T-helper 17 cell (primary cell): ENCODE measurements at places on chromosomes 5 and 9.

DNA sequence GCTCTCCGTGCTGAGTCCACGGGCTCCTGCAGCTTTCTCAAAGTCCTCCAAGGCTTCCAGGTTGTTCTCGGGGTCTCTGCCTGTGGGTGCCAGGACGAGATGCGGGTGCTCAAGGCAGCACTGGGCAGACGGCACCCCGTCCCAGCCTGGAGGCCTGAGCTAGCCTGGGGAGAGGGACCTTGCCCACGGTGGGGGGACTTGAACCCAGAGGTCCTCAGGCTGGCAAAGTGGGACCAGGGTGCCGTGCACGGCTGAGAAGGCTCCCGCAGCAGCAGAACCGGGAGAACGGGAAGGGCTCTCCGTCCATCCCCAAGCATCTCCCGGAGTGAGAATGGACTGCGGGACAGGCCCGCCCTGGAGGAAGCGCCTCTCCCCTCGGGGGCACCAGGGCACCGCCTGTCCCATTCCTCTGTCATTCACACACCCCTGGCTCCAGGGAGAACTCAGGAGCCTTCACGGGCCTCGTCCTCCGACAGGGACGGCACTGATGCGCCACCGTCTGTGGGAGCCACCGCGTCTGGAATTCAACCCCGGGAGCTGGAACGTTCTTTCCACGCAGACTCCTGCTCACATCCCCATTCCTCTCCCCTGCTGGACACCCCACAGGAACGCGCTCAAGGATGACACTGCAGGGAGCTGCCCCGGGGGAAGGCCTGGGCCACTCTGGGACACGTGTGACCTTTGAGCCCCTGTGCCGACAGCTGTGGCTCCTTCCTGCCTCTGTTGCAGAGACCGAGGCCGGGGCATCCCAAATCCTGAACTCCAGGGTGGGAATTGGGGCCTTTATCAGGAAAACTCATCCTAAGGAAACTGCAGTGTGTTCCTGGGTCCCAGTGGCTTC, 16.3 kb upstream of the OBP2B start:
- no peak for DNase-seq

DNA sequence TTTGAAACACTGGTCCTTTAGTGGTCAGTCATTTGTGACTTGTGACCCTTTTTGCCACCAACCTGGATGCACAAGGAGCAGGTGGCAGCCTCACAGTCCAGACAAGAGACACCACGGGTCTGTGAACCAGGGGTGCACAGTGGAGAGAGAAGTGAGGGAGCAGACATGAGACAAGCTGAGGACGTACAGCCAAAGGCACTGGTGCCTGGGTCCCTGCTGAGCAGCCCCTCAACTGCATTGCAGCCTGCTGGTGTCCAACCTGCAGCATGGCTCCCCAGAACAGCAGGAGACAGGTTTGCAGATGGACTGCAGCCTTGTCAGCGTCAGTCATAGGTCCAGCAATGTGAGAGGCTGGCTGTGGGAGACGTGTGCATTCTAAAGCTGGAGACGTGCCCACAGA, 124.2 kb upstream of the FSTL4 start:
- no peak for DNase-seq

- no peak for DNase-seq
These were observed at the start of gene OR2Y1 for GRCh38 chr5:180739958-180740357. TSS of gene OR2Y1 (minus strand) at chr5:180740058. CDS start at chr5:180740058, 0 bp downstream.

GRCh38 chr5:170277867-170278281, 19.7 kb downstream of the LCP2 start:
- no peak for DNase-seq

DNA sequence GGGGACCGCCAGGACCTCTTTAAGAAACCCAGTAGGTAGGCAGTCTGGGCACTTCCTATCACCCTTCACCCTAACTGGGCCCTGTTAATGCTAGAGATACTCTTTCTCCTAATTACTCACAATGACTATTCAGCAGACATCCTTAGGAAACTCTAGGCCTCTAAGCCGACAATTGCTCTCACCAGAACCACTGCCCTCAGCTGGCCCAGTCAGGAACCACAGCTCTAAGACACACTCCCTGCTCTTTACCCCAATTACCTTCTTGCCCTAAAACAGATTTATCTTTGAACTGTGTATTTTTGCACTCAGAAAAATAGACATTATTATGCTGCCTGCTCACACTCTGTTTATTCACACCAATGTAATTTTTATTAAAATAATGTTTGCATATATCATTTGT, 432.6 kb upstream of the SLC30A5 start:
- DNase-seq: no peak

DNA sequence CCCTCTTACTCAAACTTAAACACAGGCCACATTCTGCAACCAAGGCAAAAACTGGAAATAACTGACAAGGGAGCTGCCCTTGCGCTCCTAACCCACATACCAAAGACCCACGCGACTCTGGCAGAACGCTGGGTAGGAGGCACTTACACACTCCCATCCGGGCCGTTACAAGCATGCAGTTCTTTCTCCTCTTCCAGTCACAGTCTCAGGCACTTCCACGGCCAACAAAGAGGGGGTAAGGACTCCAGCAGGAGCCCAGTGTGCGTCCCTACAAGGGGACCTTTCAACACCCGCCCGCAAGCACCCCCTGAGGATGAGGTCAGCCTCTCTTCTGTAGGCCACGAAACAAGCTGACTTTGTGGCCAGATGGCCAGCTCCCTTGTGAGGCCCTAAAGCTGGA, 57.4 kb downstream of the SERINC5 start:
- no peak for DNase-seq

DNA sequence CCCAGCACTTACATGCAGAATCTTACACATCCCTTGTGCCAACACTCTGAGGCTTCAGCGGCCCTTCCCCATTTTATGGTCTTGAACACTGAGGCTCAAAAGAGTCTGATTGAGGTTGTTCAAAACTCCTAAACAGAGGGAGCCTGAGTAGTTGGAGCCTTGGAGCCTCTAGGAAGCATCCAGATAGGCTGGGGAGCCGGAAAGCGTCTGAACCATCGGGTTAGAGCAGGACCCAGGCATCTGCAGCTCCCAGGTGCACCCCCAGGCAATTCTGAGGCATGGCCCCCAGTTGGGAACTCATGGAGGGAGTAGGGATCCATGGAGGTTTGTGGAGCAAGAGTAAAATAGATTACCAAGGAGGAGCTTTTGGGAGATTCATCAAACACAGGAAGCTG, 3.8 kb downstream of the OLFML2A start:
- DNase-seq: no peak

- no peak for DNase-seq
These were observed 1.5 kb upstream of the ZFR start for GRCh38 chr5:32445831-32446614.

- DNase-seq: no peak
These were observed 18.9 kb upstream of the RASEF start for GRCh38 chr9:83081846-83082245.

DNA sequence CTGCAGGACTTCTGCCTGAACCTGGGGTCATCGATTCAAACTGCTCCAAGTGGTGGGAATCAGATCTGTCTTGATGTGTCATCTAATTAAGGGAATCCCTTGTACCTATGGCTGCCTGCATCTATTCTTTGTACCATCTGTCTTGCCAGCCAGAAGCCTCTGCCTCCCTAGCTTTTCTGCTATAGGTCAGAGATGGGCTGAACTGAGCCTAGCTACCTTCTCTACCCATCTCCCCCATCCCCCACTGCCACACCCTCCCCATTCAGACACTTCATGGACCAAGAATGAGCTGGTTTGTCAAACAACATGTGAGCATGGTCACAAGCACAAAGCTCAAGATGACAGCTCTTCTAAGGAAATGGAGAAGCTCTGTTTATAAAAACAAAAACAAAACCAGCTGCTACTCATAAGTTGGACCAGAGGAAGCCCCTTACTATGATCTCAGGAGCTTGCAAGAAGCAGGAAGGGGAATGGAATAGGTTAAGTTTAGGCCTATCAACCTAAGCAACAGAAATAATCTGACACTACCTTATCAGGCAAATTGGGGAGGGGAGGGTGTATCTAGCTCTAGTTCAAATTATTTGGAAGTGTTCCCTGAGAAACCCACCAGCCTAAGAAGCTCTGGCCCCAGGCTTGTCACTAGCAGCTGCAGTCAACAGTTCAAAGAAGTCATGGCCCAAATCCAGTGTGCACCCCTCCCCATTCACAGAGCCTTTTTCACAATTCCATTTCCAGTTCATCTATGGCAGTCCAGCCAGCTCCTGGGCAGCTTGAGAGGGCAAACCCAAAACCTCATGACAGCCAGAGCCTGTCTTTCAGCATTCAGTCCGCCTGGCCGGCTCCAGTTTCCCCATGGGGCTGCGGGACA, 29.9 kb downstream of the SKP1 start:
- no peak for DNase-seq

GRCh38 chr9:26176628-26177027, 498.4 kb upstream of the TUSC1 start:
- no peak for DNase-seq

- DNase-seq: no peak
These were observed 786 bp downstream of the PCDHB5 start for GRCh38 chr5:141135718-141136266.

- no peak for DNase-seq
These were observed 29.4 kb upstream of the MED10 start for GRCh38 chr5:6407558-6408259.

GRCh38 chr5:149605998-149606724, 24.9 kb downstream of the ARHGEF37 start:
- DNase-seq: no peak

GRCh38 chr5:14339468-14339867, 196.3 kb downstream of the TRIO start:
- no peak for DNase-seq

GRCh38 chr5:33300209-33300742, 140.5 kb upstream of the TARS1 start:
- DNase-seq: no peak

DNA sequence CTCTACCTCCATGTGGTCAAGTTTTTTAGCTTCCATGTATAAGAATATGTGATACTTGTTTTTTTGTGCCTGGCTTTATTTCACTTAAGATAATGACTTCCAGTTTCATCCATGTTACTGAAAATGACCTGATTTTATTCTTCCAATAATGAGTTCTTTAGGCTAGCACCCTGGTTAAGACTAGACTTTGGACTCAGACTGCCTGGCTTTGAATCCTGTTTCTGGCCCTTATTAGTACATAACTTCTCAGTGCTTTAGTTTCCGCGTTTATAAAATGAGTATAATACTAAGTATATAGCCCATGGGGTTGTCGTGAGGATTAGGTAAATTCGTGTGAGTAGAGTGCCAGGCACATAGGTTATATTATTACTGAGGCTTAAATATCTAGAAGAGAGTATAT, 18.5 kb downstream of the KIAA1958 start:
- no peak for DNase-seq

- no peak for DNase-seq
These were observed 322.9 kb downstream of the SLIT3 start for GRCh38 chr5:168978015-168978414.

DNA sequence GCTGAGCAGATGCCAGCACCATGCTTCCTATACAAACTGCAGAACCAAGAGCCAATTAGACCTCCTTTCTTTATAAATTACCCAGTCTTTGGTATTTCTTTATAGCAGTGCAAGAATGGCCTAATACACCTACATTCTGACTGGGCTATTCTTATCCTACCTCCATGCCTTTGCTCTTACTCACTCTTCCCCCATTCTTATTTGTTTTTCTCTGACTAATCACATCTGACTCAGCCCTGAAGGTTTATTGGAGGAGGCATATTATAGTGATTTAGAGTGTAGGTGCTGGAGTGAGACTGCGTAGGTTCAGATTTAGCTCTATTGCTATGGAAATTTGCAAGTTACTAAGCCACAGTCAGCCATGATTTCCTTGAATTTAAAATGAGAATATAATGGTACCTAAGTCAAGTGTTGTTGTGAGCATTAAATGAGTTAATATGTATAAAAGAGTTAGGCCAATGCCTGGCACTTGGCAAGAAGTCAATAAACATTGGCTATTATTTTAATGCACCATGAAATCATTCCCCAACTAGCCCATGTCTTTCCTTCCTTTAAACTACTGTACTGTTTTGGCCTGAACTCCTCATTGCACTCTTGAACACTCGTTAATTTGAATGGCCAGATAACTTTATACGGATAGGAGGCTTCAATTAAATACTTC, 531.2 kb upstream of the ZNF608 start:
- DNase-seq: no peak

DNA sequence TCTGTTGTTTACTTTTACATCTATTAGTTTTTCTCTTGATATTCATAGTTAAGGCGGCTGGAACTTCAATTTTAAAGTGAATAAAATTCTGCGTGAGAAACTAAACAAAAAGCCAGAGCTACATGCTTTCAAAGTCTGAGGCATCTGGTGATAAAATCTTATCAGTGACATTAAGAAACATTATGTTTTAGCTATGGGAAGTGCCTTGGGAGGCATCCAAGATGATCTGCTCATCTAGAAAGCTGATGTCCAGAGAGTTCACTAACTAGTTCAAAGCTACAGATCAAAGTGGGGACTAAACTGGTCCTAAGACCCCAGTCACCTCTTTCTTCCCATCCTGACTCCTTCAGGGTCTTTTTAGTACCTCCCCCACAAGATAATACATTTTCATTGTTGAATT, 37.2 kb downstream of the MRPS27 start:
- DNase-seq: no peak

DNA sequence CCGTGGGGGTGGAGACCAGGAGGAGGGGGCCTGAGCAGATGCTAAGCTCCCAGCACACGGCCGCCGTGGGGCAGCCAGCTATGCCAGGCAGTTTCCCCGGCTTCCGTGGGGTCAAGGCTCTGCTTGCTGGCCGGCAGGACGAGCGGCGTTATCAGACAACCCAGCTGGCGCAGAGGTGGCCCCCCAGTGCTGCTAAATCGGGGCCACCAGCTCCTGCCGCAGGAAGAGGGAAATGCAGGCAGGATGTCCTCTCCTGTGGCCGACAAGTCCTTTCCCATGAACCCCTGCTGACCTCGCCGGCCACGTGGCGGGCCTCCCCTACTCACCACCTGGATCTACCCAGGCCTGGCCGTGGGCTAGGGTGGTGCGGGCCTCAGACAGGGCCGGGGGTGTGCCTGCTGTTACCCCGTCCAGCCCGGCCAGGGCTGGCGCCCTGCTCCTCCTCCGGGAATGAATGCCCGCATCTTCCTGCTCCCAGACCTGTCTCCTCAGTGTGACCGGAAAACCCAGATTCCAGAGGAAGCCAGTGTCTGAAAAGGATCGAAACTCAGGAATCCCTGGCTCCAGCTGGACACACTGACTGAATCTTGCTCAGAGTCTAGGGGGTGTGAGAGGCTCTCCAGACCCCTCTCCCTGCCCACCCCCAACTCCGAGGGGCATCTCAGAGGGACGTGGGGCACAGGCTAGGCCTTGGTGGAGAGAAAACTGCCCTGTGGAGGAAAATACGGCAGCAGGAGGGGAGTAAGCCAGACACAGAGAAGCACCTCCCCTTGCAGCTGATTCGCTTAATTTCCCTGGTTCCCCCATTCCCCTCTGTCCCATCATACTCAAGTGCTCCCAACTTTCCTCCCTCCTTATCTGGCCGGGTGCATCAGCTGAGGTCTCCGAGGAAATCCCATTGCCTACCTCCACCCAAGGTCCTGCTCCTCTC, 3.9 kb downstream of the FLT4 start:
- DNase-seq: no peak

- no peak for DNase-seq
These were observed 175.7 kb downstream of the MELK start for GRCh38 chr9:36748322-36748899.

- DNase-seq: no peak
These were observed 508.3 kb upstream of the DAB2 start for GRCh38 chr5:39933061-39933460.
